ENCODE measurements at places on chromosomes 3 and 15.
A peak's percentile ranks its signal among the peaks of the same experiment; 100 is the strongest.

DNA sequence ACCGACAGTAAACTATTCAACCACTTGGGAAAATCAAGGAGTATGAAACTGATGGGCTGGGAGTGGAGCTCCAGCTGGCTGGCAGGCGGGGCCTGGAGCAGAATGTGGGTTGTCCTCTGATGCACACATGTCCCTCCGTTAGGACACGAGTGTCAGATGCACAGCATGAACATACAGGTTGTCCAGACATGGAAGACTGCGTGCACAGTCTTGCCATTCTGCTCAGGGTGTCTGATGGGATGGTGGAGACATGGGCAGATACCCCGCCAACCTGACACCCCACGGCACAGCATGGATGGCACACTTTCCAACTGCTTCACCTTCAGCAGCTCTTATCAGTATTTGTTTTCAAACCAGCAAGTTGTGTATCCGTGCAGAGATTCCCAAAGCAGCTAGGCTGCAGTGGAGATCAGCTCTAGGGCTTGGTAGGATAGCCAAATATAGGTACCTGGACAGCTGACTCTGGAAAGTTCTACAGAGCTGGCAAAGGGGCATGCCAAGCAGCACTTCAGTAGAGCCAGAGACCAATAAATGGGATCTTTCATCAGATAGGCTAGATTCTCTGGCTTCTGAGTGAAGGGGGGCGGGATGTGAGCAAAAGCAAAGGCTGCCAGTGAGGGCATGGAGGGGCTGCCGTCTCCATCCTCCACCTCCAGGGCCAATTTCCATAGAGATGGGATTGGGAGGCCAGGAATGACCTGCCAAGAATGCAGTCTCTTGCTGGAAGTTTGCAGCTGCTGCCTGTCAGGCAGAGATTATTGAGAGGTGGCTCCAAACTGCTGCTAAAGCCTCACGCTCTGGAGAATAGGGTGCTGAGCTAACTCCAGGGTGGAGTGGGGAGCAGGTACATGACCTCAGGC, 47.2 kb upstream of the KY start:
- DNase-seq, result no peak

- no peak for DNase-seq
Measured at GRCh38 chr3:186997473-186997939, 67.2 kb downstream of the ST6GAL1 start.

- DNase-seq, result no peak
Measured at GRCh38 chr15:67319961-67320360, 65.4 kb downstream of the IQCH start.

GRCh38 chr3:37592328-37592727, 269.4 kb upstream of the CTDSPL start:
- no peak for DNase-seq

DNA sequence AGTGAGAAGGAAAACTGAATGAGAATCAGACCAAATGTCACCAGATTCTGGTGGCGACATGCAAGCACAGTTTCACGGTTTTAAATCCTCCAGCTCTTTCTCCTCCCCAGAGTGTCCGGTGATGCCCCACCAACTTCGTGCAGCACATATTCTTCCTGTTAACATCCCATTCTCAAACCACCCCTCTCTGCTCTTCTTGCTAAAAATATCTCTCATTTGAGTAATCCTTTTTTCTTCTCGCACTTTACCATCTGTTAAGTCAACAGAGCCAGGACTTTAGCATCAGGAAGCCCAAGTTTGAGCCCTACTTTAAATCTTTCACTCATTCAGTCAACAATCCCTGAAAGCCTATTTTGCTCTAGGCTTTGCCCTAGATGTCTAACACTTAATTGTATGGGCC, 68.2 kb upstream of the VGLL4 start:
- DNase-seq, result peak; percentile 67

- no peak for DNase-seq
Measured at GRCh38 chr3:161449785-161450184, 46.8 kb upstream of the OTOL1 start.

GRCh38 chr3:193737191-193737751, 144.3 kb downstream of the OPA1 start:
- DNase-seq, result no peak

DNA sequence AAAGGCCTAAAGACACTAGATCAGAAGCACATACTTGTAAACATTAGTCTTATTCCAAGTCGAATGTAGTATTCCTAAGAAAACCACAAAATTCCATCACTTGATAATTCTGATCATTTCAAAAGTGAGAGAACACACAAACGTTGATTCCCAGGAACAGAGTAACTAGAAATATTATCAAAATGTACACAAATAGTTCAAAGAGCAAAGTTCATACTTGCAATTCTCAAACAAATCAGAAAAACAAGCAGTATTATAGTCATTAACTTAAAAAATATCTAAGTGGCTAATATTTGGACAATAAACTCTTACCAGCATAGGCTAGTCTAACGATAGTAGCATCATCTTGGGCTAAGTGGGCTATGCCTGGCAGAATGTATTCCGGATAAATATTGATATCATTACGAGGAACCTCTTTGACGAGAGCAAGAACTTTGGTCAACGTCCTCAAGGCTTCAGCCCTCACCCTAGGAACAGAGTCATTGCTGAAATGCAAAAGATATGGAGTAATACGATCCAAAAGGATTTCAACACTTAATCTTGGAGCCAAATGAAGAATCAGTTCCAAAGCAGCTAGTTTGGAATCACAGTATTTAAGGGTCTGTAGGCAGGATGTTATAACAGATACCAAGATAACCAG, 13.3 kb downstream of the PIK3R4 start:
- no peak for DNase-seq

DNA sequence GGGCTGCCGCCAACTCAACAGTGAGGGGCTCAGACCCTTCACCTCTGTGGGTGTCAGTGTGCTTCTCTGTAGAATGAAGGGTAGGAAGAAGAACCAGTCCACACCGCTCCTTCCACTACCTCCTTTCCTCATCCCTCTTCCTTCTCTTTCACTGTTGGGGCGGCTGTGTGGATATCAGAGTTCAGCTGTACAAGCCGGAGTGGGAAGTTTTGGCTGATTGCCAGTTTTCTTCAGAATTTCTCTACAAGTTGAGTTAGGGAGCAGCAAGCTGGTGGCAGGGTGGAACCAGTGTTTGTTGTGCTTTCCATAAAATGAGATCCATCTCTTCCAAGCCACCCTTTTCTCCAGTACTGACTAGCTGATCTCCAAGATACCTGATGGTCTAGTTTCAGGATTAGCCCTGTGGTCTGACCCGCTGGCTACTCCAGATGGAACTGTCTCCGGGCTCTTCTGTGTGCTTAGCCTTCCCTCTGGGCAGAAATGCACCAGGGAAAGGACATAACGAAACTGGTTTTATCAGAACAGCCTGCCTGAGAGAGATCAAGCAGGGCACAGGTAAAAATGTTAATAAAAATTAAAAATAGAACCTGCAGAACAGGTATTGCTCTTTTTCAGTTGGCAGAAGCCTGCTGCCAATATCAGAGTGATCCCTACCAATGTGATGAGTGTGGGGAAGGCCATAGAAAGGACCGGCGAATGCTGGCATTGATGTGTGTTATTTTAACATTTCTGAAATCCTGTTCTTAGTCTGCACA, 169.9 kb upstream of the TSC22D2 start:
- DNase-seq, result no peak

GRCh38 chr15:33068007-33068481, 126.5 kb downstream of the FMN1 start:
- peak; percentile 66 for DNase-seq

GRCh38 chr3:194124193-194124592, 11.8 kb upstream of the HES1 start:
- no peak for DNase-seq

GRCh38 chr15:96783746-96784145, 453.2 kb downstream of the NR2F2 start:
- no peak for DNase-seq

DNA sequence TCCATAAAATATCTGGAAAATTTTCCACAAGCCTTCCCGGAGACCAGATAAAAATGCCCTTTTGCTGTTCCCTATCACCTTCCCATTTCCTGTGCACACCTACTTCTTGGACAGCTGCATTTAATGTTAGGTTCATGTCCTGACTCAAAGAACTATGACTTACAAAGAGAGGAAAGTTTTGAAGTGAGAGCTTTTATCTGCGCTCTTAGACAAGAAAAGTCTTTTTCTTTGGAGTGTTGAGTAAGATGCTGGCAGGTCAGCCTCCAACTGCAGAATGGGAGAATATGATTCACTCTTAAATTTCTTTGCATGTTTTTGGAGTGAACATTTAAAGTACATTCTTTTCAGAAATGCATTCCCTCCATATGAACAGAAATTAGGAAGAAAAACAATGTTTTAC, 147.3 kb upstream of the DPH6 start:
- no peak for DNase-seq

- DNase-seq, result no peak
Measured at GRCh38 chr15:47945872-47946650, 174.7 kb upstream of the SLC24A5 start.

GRCh38 chr3:24867783-24868182, 373.1 kb upstream of the THRB start:
- no peak for DNase-seq

DNA sequence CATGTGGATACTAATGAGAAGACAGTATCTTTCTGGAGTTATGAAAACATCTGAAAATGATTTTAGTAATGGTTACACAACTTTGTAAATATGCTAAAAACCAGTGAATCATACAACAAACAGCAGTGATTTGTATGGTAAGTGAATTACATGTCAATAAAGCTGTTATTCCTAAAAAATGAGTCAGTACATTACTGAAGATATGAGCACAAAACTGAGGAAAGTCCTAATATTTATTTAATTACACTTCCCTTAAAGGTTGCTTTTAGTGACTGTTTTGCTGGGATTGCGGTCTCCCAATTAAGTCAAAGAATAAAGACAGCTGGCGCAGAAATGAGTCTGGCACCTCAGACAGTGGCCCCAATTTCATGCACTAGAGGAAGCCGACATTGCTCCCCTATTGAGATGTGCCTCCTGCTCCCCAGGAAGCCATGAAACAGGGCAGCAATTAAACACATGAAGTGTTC, 50.9 kb upstream of the FSIP1 start:
- DNase-seq, result peak; percentile 92

DNA sequence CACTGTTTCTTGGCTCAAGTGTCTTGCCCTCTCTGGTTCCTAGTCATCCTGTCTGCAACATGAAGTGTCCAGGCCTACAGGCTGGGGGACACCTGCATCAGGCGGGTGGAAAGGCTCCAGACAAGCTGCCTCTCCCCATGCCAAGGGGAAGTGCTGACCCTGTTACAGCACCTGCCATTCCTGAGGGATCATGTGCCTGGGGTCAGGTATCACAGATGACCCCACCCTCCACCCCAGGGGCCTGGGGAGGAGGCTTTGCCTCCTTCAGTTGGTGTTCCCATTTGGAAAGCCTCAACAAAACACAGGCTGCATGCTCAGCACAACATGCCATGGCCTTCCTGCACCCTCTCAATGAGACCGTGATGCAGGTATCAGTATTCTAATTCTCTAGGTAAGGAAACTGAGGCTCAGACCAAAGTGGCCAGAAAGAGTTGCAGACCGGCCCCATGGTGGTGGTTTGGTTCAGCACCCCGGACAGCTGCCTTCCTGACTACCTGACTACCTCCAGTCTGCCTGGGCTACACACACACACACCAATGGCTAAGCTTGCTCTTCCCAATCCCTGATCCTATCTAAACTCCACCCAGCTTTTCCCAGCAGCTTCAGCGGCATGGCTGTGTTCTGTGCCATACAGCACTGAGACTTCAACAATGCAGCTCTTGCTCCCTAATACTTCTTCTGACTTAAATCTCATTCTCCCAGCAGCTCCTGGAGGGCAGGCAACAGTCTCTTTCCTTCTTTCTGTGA, 69.7 kb upstream of the LINGO1 start:
- DNase-seq, result no peak

- DNase-seq, result no peak
Measured at GRCh38 chr3:79012530-79012913, 755.3 kb downstream of the ROBO1 start.

DNA sequence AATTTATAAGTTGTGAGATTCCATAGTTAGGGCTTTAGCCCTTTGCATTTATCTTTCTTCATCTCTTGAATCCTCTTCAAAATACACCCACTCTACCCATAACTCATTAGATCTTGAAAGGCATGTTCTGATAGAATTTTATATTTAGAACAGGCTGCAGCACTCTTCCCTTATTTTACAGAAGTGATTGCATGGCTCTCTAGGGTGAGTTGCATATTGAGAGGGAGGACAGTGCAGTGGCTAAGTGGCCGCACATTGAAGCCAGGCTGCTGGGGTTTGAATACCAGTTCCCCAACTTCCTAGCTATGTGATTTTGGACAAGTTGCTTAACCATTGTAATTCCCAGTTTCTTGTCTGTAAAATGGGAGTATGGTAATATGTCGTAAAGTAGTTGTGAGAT, 2.5 kb downstream of the CD86 start:
- DNase-seq, result no peak

DNA sequence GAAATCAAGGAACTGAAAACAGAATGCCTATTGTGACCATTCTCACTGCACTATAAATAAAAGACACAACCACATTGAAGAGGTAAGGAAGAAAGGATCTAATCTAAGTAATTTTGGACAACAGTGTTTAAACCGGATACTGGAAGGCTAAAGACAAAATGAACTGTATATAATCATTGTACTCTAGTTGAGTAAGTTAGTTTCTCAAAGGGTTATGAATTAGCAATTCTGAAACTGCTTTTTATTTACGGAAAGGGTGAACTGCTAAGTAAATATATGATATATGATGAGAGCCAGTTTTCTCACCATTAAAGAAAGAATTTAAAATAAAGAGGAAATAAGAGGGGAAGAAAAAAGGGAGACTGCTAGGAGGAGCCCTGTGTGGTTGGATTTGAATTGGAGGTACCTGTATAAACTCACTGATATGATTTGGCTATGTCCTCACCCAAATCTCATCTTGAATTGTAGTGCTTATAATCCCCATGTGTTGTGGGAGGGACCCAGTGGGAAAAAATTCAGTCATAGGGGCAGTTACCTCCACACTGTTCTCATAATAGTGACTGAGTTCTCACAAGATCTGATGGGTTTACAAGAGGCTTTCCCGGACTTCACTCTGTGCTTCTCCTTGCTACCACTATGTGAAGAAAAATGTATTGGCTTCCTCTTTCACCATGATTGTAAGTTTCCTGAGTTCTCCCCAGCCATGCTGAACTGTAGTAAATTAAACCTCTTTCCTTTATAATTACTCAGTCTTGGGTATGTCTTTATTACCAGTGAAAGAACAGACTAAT, 607.7 kb downstream of the PYDC2 start:
- DNase-seq, result no peak

DNA sequence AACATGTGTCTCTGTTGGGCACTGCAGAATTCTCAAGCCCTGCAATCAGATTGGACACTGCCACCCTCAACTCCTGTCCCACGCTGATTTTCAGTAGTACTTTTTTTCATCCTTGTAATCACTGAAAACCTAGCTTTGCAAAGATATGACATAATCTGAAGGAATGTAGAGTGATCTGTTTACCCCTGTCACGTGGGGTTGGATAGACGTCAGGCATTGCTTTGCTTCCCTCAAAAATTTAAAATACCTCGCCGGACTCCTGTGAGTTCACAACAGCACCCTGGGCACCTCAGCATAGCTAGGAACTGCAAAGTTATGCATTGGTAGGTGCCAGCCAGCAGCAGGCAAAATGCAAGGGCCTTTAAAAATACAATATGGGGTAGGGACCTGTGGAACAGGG, 71.1 kb upstream of the OXTR start:
- peak; percentile 75 for DNase-seq

- no peak for DNase-seq
Measured at GRCh38 chr3:14490831-14491230, 49.3 kb downstream of the GRIP2 start.

Data from AG10803 (cell line).